Pericardium fibroblast (primary cell): ENCODE measurements at places on chromosomes 5 and 9. TPM values are rescaled to one million over a fixed set of nuclear protein-coding genes. Genes with fewer than 3 reads are reported as not detected.

Gene CFAP77
- 0.34 TPM in 1 of 2 replicates, not detected in the other for total RNA-seq

Gene PDE6A
- total RNA-seq: under 0.01 TPM in 1 of 2 replicates, not detected in the other

Gene OR1Q1
- total RNA-seq: not detected in 2 replicates

Gene SPINK4
- total RNA-seq: not detected in 2 replicates

Gene KCNN2
- total RNA-seq: not detected in 2 replicates

Gene TLE1
- 20.8 and 30.8 TPM in 2 replicates for total RNA-seq
